ENCODE measurements at places on chromosomes 12 and 14.
A peak's percentile ranks its signal among the peaks of the same experiment; 100 is the strongest.

GRCh38 chr12:19048943-19049342 lies 80.6 kb upstream of the PLEKHA5 start:
- no peak for DNase-seq

GRCh38 chr14:80390906-80391305 lies 179.6 kb upstream of the DIO2 start:
- no peak for DNase-seq

- no peak for DNase-seq
These were observed 17.1 kb upstream of the AKAP6 start for GRCh38 chr14:32312010-32312331.

DNA sequence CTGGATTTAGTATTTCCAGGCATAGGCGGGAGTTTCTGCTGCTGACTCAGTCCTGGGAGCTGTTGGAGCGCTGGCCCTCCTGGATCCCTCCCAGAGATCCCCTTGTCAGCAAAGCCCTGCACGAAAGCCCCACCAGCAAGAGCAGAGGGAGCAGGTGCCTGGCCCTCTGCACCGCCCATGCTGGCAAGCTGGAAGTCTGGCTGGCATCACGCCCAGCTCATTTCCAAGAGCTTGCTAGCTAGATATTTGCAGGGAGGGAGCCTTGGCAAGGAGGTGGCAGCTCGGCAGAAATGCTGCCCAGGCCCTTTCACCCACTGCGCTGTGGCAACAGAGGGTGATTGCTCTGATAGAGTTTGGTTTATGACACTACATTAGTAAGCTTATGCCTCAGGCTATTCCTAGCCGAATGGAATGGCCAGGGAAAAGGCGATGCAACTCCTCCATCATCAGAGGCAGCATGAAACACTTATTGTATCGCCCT lies 193.9 kb downstream of the EMP1 start:
- peak; percentile 26 for DNase-seq

DNA sequence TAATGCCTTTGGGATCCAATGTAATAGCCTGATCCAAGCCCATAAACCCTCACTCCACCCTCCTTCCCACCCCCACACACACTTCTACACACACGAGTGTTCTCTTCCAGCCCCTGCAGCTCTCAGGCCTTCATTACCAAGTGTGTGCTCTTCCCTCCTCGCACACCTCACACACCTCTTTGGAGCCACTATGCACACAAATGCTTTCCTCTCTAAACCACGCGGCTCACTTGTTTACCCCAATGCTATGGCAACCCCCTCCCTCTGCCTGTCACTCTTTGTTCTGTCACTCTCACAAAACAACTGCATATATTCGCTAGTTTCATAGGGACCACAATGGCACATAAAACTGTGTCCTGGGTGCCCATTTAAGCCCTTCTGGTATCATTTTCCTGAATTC lies 35.1 kb downstream of the PPP2R5E start:
- no peak for DNase-seq

GRCh38 chr12:88985011-88985410 lies 367.3 kb downstream of the DUSP6 start:
- DNase-seq: no peak

DNA sequence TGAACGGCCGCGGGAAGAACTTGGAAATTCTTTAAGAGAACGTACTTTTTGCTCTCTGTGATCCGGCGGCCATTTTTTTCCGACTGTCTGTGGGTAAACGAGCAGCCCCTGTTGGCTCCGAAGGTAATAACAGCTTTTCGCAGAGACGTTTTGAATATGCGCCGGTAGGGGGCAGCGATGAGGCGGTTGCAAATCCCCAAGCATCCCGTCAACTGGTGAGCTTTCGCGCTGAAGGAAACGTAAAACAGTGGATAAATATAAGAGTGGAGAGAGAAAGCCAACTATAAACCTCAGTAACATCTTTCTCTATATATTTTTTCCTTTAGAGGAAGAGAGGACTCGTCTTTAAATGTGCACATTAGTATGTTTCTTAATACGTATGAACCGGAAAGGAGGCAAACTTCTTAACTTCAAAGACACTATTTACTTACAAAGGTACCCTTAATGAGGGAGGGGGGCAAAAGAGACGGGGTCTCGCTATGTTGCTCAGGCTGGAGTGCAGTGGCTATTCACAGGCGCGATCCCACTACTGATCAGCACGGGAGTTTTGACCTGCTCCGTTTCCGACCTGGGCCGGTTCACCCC lies 9.6 kb upstream of the NEMF start:
- DNase-seq: peak; percentile 75

GRCh38 chr12:94171595-94171930 lies 23.2 kb downstream of the PLXNC1 start:
- DNase-seq: no peak

DNA sequence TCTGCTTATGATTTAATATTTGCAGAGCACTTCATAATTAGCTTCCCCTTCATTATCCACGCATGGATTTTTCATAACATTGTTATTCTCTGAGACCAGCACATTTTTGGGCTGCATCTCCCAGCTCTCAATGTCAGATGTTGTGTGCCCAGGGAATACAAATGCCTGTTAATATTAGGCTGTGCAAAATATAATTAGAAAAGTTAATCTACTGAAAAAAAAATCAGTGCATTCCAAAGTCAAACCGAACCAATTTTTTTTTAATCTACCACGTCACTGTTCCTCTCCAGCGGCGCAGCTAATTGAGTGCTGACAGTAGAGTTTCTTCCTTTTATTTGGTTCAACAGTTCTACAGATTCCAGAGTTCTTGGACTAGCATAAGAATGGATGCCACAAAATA lies 191.0 kb upstream of the RGS6 start:
- no peak for DNase-seq

DNA sequence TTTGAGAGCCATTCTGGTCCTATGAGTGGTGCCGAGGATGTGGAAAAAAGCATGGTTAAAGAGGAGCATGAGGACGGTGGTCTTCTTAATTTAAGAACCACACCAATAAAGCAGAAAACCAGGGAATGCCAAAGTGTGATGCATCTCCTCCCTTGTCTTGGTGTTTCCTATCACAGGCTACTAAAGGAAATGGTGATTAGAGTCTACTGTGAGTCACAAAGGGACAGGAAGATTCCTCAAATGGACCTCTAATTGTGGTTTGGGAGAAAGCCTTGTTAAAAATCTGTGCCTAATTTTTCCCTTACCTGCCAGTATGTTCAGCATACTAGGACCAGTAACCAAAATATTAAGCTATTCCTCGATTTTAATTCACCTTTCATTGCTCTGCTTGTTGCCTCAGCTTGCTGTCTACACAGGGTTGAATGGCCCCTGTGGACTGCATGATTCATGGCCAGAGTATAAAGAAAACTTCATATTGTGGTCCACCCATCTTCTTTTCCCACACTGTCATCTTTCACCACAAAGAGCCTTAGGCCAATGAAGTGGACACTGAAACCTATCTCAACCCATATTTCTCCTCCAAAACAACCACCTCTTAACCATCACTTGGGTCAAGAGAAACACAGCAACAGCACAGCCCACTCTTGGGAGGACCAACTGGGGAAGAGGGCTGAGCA lies 38.8 kb downstream of the DIO2 start:
- peak; percentile 2 for DNase-seq

GRCh38 chr12:104944252-104944651 lies 13.8 kb downstream of the SLC41A2 start:
- no peak for DNase-seq

GRCh38 chr12:80374615-80375014 lies 69.4 kb upstream of the PTPRQ start:
- no peak for DNase-seq

GRCh38 chr12:56160193-56160763 lies 2.1 kb downstream of the MYL6 start:
- no peak for DNase-seq

GRCh38 chr14:93369713-93370266 lies 22.8 kb downstream of the COX8C start:
- DNase-seq: no peak

GRCh38 chr14:70052990-70053389 lies 135.8 kb downstream of the SLC8A3 start:
- DNase-seq: no peak

GRCh38 chr12:52602552-52602951 lies 1.3 kb upstream of the KRT72 start:
- no peak for DNase-seq

GRCh38 chr12:130458341-130458740 lies 120.7 kb downstream of the PIWIL1 start:
- DNase-seq: no peak

Measured in HS-5 (cell line).